Right kidney (tissue), 9 donors: ENCODE measurements at places on chromosomes 1 and 21.
A peak's percentile ranks its signal among the peaks of the same experiment; 100 is the strongest.

- DNase-seq, result peak; percentile 1
Measured at GRCh38 chr1:72122099-72122880, 160.0 kb downstream of the NEGR1 start.

GRCh38 chr1:5770981-5771765 lies 221.1 kb downstream of the NPHP4 start:
- DNase-seq, result no peak

DNA sequence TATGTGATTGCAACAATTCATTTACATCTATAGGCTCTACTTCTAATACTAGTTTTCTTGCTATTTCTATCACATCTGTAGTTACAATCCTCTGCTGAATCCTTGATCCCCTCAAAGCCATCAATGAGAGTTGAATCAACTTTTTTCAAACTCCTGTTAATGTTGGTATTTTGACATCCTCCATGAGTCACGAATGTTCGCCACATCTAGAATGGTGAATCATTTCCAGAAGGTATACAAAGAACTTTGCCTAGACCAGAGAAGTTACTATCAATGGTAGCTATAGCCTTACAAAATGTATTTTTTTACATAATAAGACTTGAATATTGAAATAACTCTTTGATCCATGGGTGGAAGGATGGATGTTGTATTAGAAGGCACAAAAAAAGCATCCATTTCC lies 110.0 kb downstream of the AMY1C start:
- DNase-seq, result no peak

DNA sequence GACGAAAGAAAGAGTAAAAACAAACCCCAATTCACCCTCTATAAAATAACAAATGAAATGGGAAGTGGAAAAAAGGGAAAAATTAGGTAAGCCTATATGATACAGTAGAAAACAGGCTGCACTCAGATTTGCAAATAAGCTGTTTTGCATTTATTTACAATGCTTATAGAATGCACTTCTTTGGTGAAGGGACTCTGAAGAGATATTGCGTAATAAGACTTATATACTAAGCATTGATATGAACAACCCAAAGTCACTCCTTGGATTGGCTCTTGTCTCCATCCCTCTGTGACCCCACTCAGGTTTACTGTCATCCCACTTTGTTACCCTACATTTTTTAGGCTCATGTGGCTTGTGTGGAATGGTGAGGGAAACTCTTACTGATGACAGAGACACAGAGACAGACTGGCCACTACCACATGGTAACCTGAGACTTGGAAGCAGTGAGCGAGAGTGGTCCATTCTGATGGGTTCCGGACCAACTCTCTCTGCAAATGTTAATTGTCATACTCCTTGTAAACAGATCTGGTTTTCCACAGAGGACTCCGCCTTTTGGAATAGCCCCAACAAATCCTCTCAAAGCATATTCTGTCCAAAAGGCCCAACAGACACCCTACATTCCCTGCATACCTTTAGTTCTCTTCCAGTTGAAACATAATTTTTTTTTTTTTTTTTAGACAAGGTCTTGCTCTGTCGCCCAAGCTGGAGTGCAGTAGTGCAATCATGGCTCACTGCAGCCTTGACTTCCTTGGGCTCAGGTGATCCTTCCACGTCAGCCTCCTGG lies 11.0 kb downstream of the GSTM5 start:
- no peak for DNase-seq

- no peak for DNase-seq
Measured at GRCh38 chr1:37845049-37845646, 14.2 kb downstream of the MTF1 start.

DNA sequence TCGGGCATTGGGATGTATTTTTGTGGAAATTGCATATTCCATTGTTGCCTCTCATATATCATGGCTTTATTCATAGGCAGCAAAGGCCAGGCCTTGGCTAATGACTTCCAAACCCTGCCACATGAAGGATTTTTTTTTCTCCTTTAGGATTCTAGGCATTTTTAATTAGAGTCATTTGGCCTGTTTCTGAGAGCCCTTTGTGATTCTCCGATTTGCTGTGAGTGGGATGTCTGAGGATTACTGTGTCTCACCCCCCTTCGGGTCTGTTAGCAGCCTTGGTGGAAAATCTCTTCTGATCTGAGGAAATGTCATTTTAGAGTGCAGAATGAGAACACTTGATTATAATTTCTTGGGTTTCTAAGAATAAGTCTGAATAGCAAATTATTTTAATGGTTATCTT lies 253.5 kb downstream of the NTNG1 start:
- DNase-seq, result no peak

DNA sequence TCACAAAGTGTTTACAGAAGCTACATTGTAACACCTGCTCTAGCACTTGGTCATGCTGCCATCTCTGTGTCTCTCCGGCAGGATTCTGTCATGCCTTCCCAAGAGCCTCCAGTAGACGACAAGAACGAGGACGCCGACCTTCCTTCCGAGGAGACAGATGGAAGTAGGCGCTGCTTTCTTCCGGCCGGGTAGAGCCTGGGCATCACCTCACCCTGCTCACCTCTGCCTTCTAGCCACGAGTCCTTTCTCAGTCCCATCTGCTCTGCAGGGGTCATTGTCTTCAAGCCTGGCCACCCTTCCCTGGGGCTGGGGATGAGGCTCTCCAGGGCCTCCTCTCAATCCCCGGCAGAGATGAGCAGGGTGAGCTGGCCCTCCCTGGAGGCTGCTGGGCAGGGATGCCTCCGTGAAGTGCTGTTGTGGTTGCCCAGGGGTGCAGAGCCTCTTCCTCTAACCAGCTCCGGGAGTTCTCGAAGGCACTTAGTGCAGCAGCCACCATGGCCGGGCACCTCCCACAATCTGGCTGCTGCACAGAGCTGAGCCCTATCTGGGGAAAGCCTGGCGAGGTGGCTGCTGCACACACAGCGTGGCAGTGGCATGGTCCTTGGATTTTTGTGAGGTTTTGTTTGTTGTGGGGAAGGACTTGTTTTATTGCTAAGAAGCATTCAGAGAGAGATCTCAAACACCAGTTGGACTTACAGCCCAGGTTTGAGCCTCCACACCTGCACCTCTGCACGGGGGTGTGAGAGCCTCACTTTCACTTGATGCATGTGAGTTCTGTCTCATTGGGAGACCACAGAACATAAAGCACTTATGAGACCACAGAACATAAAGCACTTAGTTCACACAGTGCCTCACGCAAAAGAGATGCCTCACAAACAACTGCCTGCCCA lies 48.4 kb downstream of the FAAP20 start:
- no peak for DNase-seq

DNA sequence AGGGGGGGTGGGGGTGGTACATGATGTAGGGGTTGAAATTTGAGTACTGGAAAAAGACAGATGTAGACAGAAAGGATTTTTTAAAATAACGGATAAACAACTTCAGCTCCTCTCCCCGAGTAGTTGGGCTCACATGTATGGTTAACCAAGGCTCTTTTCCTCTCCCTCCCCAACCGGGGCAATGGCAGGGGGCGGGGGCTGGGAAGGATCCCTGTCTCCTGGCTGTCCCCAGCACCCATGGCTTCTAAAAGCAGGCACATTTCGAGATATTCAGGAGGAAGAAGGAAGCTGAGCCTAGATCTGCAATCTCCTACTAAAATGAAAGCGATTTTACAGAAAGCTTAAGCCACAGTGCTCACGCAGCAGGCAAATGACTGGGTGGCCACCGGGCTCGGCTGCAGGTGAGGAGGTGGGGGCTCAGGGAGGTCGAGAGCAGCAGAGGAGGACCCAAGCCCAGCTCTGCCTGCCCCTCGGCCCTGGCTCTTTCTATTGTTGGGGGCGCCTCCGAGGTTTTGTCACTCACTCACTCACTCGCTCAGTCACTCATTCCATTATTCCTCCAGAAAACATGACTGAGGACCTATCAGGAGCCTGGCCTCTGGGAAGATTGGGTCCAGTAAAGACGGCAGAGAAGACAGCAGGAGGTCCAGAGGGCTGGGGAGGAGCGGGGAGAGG lies 573.3 kb downstream of the PTPRU start:
- no peak for DNase-seq

DNA sequence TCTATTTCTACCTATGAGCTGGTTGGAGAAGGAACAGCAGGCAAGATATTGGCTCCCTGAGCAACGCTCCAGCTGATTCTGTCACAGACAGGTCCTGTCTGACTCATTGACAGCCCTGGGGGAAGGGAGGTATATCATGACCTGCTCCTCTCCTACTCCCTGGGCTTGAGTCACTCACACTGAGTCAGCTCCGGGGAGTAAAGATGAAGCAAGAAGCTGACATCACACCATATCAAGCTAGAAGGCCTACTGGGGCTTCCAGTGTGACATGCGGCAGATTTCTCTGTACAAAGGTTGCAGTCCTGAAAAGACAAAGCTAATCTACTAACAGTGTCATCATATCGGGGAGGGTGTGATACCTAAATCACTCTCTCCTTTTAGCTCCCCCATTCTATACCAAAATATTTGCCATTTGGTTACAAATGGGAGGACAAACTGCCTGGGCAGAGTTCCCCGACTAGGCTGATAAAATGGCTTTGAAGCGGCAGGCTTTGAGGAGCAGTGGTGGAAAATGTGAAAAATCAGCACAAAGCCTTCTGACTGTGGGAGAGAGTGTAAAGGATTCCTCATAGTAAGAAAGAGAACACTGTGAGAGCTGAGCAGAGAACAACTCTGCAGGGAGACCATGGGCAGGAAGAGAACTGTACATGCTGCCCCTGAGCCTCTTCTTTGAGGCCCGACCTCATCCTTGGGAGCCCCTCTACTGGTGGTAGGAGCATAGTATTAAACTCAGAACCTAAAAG lies 15.5 kb downstream of the PI4KB start:
- DNase-seq, result no peak

DNA sequence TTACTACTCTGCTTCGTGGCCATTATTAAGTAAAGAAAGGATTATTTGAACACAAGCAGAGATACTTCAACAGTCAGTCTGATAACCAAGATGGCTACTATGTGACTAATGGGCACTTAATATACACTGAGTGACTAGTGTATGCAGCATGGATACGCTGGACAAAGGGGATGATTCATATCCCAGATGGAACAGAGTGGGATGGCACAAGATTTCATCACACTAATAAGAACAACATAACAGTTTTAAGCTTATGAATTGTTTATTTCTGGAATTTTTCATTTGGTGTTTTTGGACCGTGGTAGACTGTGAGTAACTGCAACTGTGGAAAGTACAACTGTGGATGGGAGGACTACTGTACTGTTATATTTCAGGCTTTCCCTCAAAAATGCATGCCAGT lies 9.4 kb downstream of the ZCCHC17 start:
- no peak for DNase-seq

- no peak for DNase-seq
Measured at GRCh38 chr1:36493524-36493923, 10.8 kb upstream of the CSF3R start.

- DNase-seq, result no peak
Measured at GRCh38 chr21:40128891-40129290, 261.7 kb downstream of the PCP4 start.

GRCh38 chr1:192993426-192994085 lies 65.6 kb downstream of the UCHL5 start:
- no peak for DNase-seq

DNA sequence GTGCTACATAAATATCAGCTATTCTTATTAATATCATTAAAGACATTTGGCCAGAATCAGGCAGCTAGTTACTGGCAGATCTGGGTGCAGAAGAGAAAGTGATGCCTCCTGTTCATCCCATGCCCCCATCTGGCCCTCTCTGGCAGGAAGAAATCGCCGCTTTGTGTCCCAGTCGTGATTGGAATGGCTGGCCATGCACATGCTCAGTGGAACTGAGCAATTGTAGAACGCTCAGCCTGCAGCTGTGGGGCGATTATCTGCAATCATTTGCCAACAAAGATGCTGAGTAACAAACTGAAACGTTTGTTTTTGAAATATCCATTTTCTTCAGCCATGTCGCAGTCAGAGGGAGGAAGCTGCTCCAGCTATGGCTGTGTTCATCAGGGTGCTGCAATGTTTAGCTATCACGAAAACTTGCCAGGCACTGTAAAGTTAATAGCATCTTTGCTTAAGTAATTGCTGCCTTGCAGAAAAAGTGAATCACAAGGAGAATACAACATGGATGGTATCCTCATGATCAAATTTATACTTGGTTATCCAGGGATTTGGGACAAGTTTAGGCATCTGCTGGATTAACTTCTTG lies 36.5 kb downstream of the NGF start:
- no peak for DNase-seq

DNA sequence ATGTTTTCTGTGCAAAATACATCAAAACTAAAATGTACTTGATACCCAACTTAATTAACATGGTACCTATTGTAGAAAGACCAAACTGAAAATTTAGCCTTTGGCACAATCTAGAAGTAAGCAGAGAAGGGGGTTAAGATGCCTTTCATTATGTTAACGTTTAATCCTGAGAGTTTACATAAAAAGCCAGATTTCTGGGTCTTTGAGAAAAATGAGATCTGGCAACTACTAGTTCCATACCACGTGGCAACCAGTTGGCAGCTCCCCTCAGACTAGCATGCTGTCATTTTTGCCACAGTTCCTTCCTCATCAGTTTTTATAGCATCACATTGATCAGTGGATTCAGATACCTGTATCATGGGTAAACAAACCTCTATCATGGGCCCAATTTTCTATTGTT lies 1.5 kb downstream of the RO60 start:
- DNase-seq, result no peak

DNA sequence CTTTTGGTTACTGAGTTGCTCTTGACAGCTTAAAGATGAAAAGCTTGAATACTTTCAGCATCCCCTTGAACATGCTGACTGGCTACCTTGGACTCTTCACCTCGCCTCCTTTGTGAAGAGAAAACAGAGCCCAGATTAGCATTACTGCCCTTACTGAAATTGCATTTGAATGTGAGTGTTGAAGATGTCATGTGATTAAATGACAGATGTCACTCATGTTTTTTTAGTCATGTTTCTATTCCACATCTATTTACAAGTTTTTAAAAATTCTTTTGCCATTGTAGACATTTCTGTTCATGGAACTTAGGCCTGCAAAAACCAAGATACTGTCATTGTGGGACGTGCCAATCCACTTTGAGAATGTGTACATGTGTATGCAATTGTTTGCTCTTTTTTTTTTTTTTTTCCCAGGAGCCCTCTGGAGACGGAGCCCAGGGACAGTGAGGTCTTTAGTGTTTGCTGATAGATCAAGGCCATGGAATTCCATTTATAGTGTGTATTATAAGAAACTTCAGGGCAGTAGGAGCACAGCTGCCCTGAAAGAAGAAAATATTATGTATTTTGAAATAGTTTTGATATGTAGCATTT lies 25.7 kb upstream of the IVNS1ABP start:
- DNase-seq, result no peak

DNA sequence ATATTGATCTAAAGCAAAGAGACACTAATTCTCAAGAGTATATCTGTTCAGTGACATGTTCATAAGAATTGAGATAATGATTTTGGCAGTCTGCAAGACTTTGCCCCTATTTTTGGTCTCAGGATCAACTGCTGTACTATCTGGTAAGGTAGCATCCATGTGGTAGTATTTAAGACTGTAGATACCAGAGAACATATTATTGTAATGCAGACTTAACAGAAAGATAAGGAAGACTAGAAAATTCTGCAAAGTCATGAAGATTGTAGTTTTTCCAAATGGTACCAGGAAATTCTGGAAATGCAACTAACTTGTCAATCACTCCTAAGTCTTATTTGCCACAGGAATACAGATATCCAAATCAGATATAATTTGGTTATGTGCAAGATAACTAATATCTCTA lies 35.1 kb downstream of the RNF2 start:
- DNase-seq, result no peak
